T47D (cell line): ENCODE measurements at places on chromosomes 2 and 18.

DNA sequence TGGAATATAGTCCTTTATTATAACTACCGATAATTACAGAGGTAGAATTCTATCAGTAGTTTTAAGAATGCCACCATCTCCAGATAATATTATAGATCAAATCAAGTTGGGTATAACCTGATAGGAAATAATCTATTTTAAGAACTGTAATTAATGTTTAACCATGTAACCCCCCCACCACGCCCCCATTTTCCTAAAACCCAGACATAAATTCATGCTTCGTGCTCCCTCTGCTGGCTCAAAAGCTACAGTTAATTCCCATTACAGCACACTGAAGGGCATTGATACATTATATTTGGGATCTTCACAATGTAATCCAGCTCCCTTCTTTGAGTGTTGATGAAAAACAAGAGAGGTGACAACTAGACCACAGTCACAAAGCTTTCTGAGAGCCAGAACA is 228.0 kb upstream of the SMAD7 start:
- DNase-seq: peak; percentile 21

DNA sequence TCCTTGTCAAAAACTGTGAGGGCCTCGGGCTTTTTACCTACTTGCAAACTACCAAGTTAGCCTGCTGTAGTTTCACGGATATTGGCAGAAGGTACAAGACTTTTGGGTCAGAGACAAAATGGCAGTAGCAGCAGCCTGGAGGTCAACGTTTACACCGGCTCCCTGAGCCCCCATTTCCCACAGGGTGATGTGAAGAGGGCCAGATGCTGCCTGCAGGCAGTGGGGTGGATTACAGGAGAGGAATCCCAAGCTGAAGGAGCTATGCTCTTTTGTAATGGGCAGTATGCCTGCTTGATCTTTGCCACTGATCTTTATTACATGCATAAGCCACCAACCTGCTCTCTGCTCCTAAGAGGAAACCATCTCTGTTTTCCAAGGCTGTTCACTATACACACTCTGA is 29.5 kb upstream of the SP5 start:
- DNase-seq: no peak

DNA sequence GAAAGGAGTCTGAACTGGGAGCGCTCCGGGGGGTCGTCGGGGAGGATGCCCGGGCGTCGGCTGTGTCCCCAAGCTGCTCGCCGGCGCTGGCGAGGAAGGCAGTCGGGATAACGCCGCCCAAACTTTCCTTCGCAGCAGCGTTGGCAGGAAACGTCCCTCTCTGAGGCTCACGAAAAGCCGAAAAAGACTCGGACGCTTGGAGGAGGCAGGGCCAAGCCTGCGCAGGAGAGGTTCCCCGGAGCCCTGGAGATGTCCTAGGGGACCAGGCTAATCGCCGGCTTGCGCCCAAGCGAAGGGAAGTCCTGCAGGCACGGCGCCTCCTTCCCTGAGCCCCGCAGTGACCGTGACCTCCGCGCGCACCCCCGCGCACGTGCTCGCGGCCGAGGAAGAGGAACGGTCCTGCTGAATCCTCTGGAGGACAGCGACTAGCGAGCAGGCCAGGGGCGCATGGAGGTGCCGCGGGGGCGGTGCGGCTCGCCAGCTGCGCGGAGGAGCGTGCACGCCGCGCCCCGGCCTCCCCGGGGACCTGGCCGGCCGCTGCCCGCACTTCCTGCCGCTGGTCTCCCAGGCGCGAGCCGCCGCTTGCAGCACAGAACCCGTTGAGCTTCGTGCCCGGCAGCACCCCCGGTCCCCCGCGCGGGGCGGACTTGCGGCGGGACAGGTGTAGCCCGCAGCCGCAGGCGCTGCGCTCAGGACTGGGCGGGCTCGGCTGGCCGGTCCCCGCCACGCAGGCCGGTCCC is at the start of gene SH3RF3:
Gene SH3RF3 (plus strand): TSS at position 590 of the 740 bp plus-strand sequence.
- DNase-seq: peak; percentile 34

DNA sequence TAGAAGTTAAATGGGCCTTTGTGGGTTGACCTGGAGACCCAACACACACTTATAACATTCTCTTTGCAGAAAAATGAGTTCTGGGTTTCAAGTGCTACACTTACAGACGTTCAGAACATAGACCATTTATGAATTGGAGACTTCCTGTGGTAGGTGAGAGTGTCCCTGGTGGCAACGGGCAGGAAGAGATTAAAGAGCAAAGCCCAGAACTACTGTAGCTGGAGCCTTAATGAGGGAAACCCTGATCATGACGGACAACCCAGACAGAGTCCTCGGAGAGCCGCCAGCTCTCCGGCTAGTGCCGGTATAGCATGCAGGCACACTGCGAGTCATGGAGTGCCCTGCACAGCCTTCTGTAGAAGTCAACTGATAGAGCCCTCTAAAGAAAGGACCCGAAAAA is 44.5 kb upstream of the RMDN2 start:
- DNase-seq: no peak

GRCh38 chr18:55323051-55323994 is 264.7 kb downstream of the TCF4 start:
- DNase-seq: no peak

- no peak for DNase-seq
These were observed 72.4 kb upstream of the ATP5MC3 start for GRCh38 chr2:175253871-175254270.

- DNase-seq: peak; percentile 7
These were observed 408.1 kb downstream of the THSD7B start for GRCh38 chr2:137173463-137173862.

- no peak for DNase-seq
These were observed 59.5 kb downstream of the ATAD2B start for GRCh38 chr2:23867449-23867848.
